ENCODE measurements at places on chromosomes 5 and 9. TPM values are rescaled to one million over a fixed set of nuclear protein-coding genes. Genes with fewer than 3 reads are reported as not detected.
A peak's percentile ranks its signal among the peaks of the same experiment; 100 is the strongest.

LHFPL2 gene
- 42.1 TPM for total RNA-seq

- no peak for DNase-seq
Observed at GRCh38 chr9:129889941-129890717, 54.9 kb downstream of the USP20 start.

DNA sequence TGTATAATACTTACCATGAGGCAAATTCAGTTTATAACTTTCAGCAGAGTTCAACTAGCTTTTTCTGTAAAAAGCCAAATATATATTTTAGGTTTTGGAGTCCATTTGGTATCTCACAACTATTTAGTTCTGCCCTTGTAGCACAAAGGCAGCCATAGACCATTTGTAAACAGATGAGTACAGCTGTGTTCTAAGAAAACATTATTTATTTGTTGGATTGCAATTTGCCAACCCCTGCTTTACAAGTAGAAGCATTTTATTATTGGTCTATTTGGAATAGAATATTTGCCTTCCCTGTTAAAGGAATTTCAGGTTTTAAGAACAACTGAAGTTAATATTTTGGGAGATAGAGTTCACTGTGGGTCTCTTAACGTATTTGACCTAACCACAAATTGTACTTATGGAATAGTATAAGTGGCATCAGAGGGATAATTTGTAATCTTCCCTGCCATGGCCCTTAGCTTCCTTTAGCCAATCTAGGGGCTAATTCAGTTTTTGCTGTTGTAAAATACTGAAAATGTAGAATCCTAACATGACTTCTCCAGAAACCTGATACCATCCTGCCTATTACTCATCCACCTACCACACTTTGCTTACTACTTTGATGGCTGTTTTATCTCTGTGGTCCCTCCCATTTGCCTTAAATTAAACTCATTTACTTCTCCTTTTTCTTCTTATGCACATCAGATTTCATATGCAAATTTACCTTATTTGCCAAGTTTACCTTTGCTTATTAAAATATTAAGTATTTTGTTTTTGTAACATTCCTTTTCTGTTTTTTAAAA lies 109.2 kb downstream of the DMXL1 start:
- no peak for DNase-seq

DNA sequence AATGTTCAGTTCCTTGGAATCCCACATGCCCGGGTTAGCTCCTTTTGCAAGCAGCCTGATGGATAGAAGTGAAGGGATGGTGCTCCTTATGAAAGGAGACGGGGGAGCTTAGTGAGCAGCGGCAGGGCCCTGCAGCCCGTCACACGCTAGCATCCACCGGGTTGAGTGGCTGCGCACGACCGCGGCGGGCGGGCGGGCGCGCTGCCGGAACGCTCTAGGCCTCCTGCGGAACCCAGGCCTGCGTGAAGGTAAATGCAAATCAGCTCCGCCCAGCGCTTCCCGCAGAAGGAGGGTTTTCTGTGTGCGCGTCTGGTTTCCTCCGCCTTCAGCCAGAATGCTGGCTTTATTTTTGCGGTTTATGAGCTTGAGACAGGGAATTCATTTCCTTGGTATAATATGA lies 19.8 kb downstream of the IL12B start:
- peak; percentile 36 for DNase-seq

MARVELD2 gene
- total RNA-seq: 20.0 TPM

GRCh38 chr5:150759334-150759583 lies 442 bp upstream of the DCTN4 start:
- no peak for DNase-seq

GRCh38 chr5:97009212-97009898 lies 73.5 kb downstream of the LNPEP start:
- no peak for DNase-seq

DNA sequence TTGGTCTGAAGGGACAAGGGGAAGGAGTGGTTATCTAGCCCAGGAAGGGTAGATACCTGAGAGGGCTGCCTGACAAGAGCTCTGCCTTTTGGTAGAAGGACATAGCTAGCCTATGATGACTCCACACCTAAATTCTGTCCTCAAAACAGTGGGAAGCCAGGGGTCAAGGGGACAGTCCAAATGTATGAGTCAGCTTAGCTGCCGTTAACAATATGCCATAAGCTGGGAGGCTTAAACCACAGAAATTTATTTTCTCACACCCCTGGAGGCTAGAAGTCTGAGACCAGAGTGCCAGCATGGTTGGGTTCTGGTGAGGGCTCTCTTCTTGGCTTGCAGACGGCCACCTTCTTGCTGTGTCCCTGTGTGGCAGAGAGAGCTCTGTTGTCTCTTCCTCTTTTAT lies 306.4 kb downstream of the NTRK2 start:
- no peak for DNase-seq
